ENCODE measurements at places on chromosomes 2 and 18.

DNA sequence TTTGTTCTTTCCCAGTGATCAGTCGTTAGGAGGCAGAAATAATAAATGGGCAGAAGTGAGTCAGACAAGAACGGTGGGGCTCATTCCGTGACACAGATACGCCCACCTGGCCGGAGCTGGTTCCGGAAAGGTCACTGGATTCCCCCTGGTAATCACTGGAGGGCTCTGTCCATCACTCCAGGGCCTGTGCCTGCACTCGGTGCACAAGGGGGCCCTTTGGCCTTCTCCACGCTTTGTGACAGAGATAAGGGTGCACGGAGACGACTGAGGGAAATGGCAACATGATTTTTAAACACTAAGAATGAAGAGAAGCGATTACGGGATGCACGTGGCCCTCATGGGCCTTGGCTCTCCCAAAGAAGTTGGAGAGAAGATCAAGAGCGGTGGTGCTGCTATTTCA, 84.4 kb downstream of the PTGR3 start:
- no peak for DNase-seq

DNA sequence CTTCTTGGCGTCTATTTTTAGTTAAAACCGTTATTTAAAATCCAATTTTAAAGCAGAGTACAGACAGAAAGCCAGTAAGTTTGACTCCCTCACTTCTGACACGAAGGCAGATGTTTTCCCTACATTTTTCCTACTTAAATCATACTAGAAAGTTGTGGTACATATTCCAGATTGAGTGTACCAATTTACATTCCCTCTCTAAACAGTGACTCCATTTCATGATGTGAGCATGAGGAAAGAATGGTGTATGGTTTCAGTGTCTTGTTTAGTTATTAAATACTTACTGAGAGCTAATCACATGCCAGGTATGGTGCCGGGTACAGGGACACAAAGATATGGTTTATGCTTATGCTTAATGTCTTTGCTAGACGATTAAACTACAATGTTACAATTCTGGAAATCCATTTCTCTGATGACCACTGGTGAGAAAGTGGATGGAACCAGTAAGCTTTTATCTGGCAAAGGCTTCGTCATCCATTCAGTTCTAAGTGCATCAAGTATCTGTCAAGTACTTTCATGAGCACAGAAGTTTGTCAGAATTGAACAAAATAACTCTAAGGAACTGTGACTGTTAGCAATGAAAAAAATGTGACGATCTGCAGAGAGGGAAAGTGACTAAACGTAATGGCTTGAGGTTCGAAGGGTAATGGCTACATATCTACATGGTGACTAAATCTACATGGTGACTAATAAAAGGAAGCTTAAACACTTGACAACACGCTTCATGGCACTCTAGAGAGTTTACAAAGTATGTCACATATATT, 25.7 kb downstream of the MAP4K3 start:
- no peak for DNase-seq

DNA sequence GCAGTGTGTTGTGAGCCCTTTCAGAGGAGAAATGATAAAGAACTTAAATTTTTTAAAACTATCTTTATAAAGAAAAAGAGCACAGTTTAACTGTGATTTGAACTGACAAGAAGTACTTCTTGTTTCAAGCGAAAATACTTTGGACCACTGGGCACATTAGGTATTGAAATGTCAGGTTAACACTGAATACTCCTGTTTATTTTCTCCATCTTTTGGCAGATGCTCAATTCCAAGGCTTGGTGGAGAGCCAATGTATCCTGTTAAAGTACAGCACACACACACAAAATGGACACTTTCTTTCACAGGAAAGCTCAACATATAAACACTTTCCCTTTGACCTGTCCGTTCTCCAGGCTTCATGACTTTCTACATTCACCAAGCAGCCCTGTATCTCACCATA, 32.6 kb upstream of the SP3 start:
- no peak for DNase-seq

DNA sequence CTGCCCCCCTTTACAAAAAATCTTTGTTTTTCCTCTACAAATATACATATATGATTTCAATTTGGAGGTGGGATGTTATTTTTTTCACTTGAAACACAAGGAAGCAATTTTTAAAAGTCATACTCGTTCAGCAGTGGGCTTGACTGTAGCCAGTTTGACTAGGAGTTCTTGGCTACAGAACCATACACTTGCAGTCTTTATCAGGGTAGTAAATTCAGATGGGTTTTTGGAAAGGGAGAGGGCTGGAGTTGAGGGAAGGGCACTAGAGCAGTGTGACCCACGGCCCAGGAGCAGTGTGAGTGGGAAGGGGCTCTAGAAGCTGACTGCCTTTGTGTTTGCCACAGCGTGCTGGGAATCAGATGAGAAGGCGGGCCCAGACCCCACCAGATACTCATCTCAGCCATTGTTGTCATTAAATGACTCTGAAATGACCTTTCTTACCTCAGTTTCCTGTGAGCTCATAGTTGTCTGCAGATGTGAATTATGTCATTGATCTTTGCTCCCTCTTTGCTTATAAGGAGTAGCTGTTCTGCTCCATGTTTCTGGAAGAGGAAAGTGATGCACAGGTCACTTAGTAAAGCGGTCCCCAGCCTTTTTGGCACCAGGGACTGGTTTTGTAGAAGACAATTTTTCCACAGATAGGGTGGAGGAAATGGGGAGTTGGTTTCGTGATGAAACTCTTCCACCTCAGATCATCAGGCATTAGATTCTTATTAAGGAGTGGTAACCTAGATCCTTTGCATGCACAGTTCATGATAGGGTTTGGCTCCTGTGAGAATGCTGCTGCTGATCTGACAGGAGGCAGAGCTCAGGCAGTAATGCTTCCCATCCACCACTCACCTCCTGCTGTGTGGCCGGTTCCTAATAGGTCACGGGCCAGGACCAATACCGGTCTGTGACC, 116.8 kb downstream of the SPTBN1 start:
- DNase-seq: peak; percentile 82

- peak; percentile 19 for DNase-seq
Measured at GRCh38 chr2:180983468-180984242, 3.2 kb downstream of the UBE2E3 start.

GRCh38 chr2:181051861-181052522, 71.6 kb downstream of the UBE2E3 start:
- DNase-seq: no peak

DNA sequence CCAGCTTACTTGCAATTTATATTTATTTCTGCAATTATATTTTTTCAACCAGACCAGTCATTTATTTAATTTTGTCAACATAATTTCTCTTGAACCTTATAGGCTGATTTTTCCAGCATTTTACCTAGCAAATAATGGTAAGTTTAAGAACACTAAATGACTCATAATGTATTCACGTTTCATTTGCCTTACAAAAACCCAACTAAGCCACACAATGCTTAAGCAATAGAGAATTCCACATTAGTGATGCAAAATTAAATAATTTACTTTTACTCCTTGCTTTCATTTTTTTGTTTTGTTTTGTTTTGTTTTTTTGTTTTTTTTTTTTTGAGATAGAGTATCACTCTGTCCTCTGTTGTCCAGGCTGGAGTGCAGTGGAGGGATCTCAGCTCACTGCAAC, 110.4 kb upstream of the VRK2 start:
- no peak for DNase-seq

DNA sequence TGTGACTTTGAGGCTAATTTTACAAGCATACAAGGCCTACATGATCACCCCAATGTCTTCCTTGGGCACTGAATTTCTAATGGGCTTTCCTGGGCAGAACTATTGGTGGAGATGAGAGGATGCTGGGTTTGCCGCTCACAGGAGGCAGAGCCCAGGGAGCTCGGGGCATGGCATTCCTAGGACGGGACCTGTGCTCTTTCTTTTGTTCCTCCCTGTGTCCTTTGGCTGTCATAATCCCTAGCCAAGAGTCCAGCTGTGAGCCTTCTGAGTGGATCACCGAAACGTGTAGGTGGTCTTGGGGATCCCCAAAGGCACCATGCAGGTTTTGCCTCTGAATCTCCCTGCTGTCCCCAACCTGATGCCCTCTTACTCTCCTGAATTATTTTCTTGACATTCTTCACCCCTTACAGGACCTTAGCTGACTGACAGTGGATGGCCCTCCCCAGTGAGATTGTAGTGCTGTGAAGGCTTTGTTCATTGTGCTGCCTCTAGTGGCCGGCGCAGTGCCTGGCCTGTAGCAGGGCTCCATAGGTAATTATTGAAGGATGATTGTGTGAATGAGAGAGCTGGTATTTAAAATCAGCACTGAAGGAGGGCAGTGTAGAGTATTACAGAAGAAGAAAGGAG, 221.9 kb downstream of the ZNF407 start:
- no peak for DNase-seq

DNA sequence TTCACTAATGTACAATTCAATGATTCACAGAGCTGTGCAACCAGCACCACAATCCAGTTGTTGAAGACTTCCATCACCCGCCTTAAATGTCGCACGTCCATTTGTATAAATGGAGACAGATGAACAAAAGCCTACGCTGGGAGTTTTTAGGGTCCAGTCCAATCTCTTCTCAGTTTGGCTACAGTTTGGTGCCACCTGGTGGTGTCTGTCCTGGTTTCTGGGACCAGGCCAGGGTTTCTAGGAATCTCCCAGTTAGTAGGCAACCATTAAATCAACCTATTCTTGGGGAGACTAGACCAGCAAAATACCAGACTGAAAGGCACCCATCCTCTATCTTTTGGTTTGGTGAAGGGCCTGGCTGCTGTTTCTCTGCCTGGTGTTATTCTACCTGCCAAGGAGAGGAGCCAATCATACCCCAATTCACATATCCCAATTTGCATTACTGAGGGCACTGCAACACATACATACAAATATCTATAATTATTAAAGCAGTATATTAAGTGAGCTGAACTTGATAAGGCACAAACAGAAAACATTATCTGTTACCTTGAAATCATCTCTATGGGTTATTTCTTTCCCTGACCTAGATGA, 3.2 kb upstream of the DDX1 start:
- DNase-seq: peak; percentile 40

- no peak for DNase-seq
Measured at GRCh38 chr2:6011921-6012320, 319.7 kb downstream of the SOX11 start.

- DNase-seq: no peak
Measured at GRCh38 chr2:173571021-173571821, 216.5 kb downstream of the CDCA7 start.

DNA sequence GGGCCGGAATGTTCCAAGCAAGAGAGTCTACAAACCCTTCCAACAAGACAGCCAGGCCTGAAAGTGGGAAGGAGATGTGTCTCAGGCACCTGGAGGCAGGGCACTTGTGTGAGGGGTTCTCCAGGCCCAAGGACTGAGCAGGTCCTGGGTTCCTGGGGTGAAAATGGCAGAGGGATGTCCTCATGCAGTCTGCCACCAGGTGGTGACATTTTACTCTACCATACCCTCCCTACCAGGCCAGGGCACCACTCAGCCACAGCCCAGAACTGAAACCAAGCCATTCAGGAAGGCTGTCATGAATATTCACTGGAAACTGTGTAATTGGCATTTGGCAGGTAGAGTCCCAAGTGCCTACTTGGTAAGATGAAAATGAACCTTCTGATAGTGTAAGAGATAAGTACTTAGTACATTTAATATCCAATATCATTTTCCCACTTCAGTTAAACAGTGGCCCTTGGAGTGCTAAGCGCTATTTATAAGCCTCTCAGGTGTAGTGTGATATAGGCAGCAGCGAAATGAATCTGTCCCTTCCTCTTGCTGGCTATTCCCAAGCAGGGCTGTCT, 185.1 kb downstream of the MYO5B start:
- DNase-seq: peak; percentile 56

DNA sequence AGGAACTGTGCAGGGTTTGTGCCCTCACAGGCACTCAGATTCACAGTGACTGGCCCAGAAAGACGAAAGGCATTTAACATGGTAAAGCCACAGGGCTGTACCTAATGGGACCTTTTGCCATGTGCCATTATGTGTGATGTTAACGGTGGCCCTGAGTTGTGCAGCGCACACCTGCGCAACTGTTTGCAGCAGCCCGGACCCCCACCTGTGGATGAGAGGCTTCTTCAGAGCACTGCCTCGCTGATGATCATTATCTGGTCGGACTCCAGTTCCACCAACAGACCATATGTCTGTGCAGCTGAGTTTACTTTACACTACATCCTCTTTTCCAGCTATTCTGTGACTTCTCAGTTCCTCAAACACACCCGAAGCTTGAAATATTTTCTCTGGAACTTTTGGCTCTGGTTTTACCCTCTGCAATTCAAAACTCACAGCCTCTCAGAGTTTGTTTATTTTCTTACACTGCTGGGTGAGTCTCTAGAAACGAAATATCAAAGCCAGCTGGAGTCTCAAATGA, 35.6 kb upstream of the UBE2F start:
- DNase-seq: no peak

- no peak for DNase-seq
Measured at GRCh38 chr2:25237764-25238163, 69.4 kb upstream of the POMC start.

GRCh38 chr2:60546756-60547420, 6.6 kb downstream of the BCL11A start:
- DNase-seq: no peak

DNA sequence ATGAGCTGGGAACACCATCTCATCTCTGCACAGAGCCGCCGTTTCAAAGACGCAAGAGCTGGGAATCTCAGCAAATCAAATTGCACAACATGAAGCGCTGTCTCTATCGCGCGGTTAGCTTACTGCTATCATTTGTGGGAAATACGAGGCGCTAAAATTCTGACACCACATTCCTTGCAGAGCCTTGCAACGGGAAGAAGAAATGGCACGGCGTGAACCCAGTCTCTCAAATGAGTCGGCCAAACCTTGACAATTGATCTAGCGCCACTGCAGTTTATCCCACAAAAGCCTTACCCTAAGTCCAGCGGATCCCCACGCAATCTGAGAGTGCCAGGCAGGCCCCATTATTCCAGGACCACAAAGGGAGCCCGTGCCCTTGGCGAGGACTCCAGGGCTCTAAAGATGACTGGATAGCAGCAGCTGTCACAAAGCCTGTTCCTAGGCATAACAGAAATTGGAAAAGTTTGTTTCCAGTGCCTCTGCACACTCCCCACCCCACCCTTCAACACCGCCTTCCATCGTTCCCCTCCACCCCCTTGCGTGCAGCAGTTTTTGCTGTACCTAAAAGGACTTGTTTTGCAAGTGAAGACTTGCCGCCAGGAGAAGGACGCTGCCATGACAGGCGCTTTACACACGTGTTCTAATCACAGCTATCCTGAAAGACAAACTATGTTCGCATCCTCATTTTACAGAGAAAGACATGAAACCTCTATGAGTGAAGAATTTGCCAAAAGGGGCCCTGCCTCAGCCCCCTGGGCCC, 252.4 kb downstream of the EIPR1 start:
- DNase-seq: no peak

- DNase-seq: no peak
Measured at GRCh38 chr18:66632756-66633155, 28.9 kb upstream of the CDH19 start.

GRCh38 chr2:108632332-108633160, 86.7 kb upstream of the RANBP2 start:
- no peak for DNase-seq

DNA sequence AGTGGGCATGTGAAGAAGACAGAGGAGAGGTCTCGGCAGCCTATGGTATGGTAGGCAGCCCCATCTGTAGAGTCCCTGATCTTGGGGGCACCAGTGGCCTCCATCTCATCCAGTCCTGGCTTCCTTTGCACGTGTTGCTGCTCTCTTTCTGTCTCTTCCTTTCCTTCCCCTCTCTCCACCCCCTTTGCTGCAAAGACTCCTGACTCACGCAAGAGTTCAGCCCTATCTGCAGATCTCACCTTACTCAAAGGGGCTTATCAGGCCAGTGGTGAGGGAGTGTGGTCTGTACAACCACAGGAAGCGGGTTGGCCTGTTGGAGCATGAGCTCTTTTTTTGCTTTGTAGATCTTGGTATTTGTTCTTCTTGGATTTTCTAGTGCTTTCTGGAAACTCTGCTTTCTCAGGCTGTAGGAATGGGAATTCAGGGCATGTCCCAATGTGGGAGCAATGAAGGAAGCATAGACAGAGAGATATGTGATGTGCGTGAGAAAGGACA, 14.6 kb upstream of the NT5DC4 start:
- peak; percentile 89 for DNase-seq

Data from activated CD4-positive, alpha-beta memory T cell treated with anti-CD3 and anti-CD28 coated beads for 36 hours (primary cell).